Ammon's horn (tissue), 1 donor: ENCODE measurements at places on chromosomes 2 and 18.

DNA sequence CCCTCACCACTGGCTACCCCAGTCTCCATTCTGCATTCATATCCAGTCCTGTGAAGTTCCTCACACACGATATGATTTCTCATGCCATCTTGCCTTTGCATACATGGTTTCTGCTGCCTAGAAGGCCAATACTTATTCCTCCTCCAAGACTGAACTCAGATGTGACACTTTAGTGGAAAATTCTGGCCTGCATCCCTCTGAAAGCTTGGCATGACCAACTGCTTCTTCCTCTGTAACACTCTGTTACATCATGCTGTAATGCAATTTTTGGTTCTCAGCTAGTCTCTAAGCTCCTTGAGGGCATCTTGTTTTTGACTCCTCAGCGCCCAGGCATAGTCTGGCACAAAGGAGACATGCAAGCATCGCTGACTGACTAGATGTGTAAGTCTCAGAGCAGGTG is 12.6 kb downstream of the FAM161A start:
- DNase-seq, result no peak

GRCh38 chr2:119760956-119761275 is 1.2 kb downstream of the PTPN4 start:
- no peak for DNase-seq

GRCh38 chr2:231611273-231612108 is 18.8 kb downstream of the TEX44 start:
- DNase-seq, result no peak

DNA sequence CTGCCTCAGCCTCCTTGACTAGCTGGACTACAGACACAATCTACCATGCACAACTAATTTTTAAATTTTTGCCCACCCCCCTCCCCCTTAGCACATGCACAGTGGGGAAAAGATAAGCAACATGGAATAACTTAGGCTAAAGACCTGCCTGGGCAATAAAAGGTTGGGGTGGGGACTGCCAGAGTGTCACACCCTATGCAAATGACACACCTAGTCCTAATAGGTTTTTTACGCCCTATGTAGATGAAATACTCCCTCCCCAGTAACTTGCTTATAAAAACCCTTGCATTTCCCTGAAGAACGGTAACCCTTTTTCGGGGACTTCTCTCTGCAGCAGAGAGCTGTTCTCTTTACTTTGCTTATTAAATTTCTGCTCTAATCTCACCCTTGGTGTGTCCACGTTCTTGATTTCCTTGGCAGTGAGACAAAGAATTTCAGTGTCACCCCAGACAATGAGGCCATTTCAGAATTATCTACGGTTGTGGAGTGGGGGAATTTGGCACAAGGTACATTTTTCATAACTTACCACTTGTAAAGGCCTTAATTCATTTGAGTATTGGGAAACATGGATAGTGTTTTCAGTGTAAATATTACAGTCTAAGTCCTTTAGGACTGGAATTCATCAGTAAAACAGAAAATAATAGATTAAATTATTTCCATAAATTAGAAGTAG is 109.2 kb downstream of the NOL4 start:
- DNase-seq, result no peak

DNA sequence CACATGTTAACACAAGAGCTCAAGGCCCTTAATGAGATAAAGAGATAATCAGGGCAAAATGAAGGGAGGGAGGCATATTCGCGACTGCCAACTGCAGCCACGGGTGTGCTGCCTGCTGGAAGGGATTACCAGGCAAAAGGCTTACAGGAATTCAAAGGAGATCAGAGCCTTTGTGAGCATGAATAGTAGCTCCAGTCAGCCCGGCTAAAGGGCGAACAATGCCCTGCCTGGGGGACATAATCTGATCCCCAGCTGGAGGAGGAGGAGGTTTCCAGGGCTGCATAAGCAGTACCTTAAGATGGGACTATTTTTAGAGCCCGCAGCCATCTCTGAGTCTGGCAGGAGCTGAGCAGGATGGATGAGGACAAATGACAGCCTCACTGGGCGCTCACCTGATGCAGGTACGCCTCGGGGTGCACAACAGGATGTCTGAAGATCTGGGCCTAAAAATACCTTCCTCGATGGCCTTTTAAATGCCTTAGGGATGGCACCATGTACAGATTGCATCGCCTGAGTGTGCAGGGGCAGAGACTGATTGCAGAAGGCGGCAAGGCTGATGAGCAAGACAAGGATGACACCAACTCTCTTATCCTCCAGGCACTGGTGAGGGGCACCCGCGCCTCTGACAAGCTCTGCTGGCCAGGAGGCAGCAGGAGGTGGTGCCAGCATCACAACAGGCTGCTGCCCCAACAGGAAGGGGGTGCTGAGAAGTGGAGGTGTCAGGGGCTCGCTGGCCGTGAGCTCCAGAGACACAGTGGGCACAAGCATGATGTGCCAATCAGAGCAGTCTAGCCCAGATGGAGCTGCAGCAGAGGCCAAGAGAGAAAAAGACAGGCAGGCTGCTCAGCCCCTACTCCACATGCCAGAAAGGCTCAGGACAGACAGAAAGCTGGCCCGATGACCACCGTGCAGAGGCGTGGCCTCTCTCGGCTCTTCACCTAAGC is 111.4 kb downstream of the EIPR1 start:
- DNase-seq, result no peak

GRCh38 chr2:38590053-38590452 is 12.7 kb downstream of the HNRNPLL start:
- DNase-seq, result no peak

- no peak for DNase-seq
These were observed 1608.9 kb upstream of the PIK3C3 start for GRCh38 chr18:40346146-40346545.
